ENCODE measurements at places on chromosomes 4 and X.

- DNase-seq: no peak
These were observed 603.7 kb downstream of the GRXCR1 start for GRCh38 chr4:43496188-43496587.

GRCh38 chrX:129361576-129361975 lies 161.7 kb downstream of the SMARCA1 start:
- no peak for DNase-seq

DNA sequence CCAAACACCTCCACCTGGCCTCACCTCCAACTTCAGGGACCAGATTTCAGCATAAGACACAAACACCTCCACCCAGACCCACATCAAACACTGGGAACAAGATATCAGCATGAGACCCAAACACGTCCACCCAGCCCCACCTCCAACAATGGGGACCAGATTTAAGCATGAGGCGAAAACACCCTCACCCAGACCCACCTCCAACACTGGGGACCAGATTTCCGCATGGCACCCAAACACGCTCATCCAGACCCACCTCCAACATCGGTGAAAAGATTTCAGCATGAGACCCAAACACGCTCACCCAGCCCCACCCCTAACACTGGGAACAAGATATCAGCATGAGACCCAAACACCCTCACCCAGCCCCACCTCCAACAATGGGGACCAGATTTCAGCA lies 210.0 kb downstream of the ASMT start:
- no peak for DNase-seq

DNA sequence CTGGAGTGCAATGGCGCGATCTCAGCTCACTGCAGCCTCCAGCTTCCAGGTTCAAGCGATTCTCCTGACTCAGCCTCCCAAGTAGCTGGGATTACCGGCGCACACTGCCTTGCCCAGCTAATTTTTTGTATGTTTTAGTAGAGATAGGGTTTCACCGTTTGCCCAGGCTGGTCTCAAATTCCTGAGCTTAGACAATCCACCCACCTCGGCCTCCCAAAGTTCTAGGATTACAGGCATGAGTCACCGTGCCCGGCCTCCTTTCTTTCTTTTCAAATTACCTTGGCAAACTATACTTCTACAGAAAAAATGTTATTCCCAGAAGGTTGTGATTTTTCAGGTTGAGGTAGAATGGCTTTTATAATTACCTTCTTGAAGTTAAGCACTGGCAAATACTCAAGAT lies 321.9 kb upstream of the PRPS2 start:
- DNase-seq: no peak

GRCh38 chrX:6384371-6384770 lies 150.5 kb downstream of the VCX3A start:
- DNase-seq: no peak

- DNase-seq: no peak
These were observed 11.7 kb downstream of the CTPS2 start for GRCh38 chrX:16700734-16701133.

DNA sequence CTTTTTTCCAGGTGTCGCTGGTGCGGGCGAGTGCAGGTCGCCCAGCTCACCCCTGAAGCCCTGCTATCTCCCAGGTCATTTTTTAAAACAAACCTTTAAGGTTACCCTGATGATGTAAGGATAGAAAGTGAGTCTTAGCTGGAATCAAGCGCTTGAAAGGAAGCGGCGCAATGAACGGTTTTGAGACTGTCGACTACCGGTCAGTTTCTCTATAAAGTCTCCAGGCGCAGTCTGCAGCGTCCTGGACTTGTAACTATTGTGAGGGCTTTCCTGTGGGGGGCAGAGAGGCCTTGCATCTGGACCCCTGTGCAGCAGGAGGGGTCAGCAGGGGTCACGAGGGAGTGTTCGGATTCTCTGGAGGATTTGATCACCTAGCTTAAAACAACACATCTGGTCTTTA lies 1.6 kb downstream of the KIT start:
- DNase-seq: no peak

All from activated naive CD4-positive, alpha-beta T cell (primary cell).